NCI-H2081 treated with DMSO at 0.1 percent for 48 hours (cell line): ENCODE measurements at places on chromosomes 3 and 15.

DNA sequence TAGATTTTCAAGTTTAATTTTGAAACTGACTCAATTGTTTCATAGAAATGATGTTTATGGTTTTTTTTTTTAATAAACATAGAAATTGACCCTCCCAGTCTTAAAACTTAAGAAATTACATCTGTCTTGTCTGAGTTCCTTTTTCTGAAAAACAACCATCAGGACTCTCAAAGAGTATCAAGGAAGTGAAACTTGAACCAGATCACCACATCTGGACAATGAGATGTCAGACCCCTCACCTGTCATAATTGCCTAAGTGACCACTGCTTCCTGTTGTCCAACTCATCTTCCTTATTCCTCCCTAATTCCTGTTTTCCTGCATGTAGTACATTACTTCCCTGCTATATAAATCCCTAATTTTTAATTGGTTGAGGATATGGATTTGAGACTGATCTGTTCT is 441.5 kb upstream of the ARHGEF26 start:
- DNase-seq = no peak

GRCh38 chr3:123750659-123751420 is 133.3 kb downstream of the MYLK start:
- no peak for DNase-seq

- no peak for DNase-seq
Observed at GRCh38 chr3:70740071-70740470, 427.6 kb upstream of the MDFIC2 start.

DNA sequence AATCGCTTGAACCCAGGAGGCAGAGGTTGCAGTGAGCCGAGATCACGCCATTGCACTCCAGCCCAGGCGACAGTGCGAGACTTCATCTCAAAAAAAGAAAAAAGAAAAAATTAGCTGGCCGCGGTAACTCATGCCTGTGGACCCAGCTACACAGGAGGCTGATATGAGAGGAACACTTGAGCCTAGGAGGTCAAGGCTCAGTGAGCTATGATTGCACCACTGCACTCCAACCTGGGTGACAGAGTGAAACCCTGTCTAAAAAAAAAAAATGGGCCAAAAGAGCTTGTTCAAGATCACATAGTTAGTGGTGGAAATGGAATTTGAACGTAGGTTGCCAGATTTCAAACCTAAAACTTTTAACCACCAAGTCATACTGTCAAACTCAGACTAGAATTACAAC is 46.2 kb upstream of the PPP4R2 start:
- no peak for DNase-seq

DNA sequence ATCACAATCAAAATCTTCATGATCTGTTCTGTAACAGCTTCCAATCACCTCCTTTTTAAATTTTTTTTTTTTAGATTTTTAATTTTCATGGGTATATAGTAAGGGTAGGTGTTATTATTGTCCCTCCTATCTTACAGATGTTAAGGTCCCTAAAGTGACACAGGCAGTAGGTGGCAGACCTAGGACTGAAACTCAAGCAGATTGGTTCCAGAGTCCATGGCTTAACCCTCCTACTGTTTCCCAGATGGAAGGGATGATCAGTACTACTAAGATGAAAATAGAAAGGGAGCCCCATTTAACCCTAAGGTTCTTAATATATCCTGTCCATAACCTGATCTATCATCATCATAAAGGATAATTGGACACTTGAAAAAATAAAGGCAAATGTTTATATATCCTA is 57.1 kb downstream of the CHAC1 start:
- DNase-seq = no peak
